ENCODE measurements at places on chromosomes 4 and X.
A peak's percentile ranks its signal among the peaks of the same experiment; 100 is the strongest.

- no peak for DNase-seq
Observed at GRCh38 chr4:159146488-159146887, 43.6 kb downstream of the RAPGEF2 start.

DNA sequence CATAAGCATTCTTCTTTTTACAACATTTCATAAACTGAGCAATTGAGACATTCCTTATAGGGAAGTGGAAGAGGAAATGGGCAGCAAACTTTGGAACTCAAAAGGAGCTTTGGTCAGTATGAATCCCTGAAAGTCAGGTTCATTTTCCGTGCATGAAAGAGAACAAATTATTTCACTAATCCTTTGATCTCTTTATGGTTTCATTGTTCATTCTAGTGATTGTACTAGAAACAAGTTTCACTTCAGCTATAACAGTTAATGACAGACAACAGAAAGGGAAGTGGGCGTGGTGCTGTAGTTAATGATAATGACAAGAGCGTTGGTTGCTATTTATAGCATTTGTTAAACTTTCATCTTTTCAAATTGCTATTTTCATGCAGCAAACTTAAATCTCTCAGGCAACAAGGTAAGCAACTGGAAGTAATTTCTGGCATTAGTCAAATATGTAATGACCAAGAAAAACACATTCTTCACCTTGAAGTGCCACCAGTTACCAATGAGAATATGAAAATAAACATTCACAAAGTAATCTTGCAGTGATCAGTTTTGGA is 98.4 kb downstream of the AREG start:
- no peak for DNase-seq

DNA sequence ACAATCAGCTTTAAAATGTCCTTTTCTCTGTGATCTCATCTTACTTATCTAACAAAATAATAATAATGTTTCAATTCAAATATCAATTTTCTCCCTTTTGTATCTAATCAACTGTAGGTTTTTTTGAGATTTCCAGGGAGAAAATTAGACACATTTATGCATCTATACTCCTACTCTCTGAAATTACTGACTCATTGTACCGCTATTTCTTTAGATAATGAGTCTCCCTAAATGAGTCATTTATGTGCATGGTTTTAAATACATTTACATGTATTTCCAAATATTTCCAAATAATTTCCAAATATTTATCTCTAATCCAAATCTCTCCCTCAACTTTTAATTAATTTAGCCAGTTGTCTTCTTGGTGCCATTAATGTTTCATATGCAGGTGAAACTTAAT is 621.0 kb downstream of the TECRL start:
- DNase-seq = no peak

- peak; percentile 79 for DNase-seq
Observed at GRCh38 chr4:183960046-183960420, 54.9 kb downstream of the STOX2 start.

DNA sequence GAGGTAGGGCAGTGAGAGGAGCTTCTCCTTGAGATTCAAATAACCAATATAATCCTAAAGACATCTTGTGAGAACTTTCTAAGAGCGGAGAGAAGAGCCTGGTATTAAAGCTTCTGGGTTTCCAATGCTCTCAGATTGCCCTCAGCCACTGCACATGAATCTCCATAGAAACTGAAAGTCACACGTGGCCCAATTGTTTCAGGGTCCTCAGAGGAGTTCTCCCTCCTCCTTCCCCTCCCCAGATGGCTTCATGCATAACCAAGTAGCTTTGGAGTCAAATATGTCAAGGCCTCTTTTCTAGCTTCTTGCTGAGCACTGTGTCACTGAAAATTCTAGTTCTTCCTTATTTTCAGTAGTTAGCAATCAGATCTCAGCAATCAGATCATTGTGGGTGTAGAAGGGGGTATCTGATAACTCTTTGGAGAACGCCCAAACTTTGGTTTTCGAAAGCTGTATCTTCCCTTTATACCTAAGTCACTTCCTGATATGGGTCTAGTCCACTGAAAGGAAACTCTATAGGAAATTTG is 2.2 kb downstream of the BTK start:
- no peak for DNase-seq

- DNase-seq = no peak
Observed at GRCh38 chr4:70754470-70754869, 32.7 kb downstream of the RUFY3 start.
